Activated naive CD8-positive, alpha-beta T cell treated with anti-CD3 and anti-CD28 coated beads for 36 hours (primary cell): ENCODE measurements at places on chromosomes 3 and 15.

GRCh38 chr3:111616417-111617105 is 21.4 kb upstream of the ZBED2 start:
- peaks cover 63% of the 10 kb centered on the region for H3K36me3 ChIP-seq
- DNase-seq: peak; percentile 63
- peak overlapping the region; percentile 98 for H3K27ac ChIP-seq
- peaks cover 85% of the 10 kb centered on the region for H3K4me1 ChIP-seq

GRCh38 chr3:49771340-49771938 is 14.9 kb downstream of the IP6K1 start:
- no peaks in the 10 kb centered on the region for H3K27me3 ChIP-seq
- H3K27ac ChIP-seq: no peak overlapping the region
- peaks cover 25% of the 10 kb centered on the region for H3K4me1 ChIP-seq

DNA sequence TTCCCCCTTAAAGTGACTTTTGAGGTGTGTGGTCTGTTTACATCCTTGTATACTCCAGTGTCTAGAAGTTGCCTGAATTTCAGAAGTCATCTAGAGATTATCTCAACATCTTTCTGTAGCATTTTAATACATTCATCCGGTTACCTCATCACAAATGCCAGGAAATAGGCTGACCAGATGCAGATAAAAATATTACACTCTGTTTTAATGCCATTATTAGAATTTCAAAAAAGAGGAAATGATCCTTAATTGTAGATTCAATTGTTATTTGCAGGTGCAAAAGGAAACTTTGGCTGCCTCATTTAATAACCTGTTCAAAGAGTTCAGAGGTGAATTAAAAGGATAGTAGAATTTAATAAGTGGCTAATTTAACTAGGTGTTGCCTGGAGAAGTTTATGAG is 290.9 kb downstream of the C3orf38 start:
- no peaks in the 10 kb centered on the region for H3K4me1 ChIP-seq
- no peaks in the 10 kb centered on the region for H3K36me3 ChIP-seq
- no peak overlapping the region for H3K27ac ChIP-seq
- H3K27me3 ChIP-seq: no peaks in the 10 kb centered on the region
- no peak overlapping the region for H3K4me3 ChIP-seq

DNA sequence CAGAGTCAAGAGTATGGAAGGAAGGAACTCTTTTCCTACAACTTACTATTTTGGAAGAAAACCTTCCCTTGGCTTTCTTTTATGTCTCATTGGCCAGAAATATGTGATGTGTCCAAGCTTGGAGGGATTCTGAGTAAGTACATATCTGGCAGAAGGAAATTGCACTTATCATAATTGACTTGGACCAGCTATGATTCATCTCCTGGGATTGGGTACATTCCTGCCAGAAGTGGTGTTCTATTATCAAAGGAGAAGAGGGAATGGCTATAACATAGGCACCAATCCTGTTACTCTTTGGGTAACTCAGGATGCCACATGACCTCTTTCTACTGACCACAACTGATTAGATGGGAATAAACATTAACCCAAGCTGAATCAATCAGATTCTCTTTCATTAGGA is 13.5 kb upstream of the DAZL start:
- no peak overlapping the region for H3K27ac ChIP-seq
- H3K36me3 ChIP-seq: peaks cover 4% of the 10 kb centered on the region
- H3K27me3 ChIP-seq: no peaks in the 10 kb centered on the region
- DNase-seq: no peak
- no peaks in the 10 kb centered on the region for H3K4me1 ChIP-seq

GRCh38 chr3:174287705-174288104 is 571.4 kb upstream of the NAALADL2 start:
- no peak for DNase-seq
- H3K4me1 ChIP-seq: no peaks in the 10 kb centered on the region
- no peaks in the 10 kb centered on the region for H3K27me3 ChIP-seq
- H3K36me3 ChIP-seq: no peaks in the 10 kb centered on the region
- H3K4me3 ChIP-seq: no peak overlapping the region

DNA sequence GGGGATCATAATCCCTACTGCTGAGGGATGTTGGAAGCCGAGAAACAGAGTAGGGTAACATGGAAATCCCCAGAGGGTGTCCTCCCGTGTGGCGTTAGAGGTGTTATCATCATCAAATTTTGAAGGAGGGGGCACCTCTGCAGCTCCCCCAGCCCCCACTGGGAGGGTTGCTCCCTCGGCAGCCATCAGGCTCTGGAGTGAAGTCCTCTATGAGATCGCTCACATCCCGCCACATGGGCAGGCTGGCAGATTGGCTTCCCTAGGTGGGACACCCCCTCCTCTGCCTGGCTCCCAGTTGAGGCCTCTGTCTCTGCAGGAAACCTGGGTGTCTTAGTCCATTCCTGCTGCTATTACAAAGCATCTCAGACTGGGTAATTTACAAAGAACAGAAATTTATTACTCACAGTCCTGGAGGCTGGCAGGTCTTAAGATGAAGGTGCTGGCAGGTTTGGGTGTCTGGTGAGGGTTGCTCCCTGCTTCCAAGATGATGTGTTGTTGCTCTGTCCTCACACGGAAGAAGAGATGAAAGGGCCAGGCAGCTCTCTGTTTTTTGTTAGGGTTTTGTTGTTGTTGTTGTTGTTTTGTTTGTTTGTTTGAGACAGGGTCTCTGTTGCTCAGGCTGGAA is 120.5 kb downstream of the NUP210 start:
- no peaks in the 10 kb centered on the region for H3K36me3 ChIP-seq
- no peak for DNase-seq
- H3K4me1 ChIP-seq: peaks cover 6% of the 10 kb centered on the region

DNA sequence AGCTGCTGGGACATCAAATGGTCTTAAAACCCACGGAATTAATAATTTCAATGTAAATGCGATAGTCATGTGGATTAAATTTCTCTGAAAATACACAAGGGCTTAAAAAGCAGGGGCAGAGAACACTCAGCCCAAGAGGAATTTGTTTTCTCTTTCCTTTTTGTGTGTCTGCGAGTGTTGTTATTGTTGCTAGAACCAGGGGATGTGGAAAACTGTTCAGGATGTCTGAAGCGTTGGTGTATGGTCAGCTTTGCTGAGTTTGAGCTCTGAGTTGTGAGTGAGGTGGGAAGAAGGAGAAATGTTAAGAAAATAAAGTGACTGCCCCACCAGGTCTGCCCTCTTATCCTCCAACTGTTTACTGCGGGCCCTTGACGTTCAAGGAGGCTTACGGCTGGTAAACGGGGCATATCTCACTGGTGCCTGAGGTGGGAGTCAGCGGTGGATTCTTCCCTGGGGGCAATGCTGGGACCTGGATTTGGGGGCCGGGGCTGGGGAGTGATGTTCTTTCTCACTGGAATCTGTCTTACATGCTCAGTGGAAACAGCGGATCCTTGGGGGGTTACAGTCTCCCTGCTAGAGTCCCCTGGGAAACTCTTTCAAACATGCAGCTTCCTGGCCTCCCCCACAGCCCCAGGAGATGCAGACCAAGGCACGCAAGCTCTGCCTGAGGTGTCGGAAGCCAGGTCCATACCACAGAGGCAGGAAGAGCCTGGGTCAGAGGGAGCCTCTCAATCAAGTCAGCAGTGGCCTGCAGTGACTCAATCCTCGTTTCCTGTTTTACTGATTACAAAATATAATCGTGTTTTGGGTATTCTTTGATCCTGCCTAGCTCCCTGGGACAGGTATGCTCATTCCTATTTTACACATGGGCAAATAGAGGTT is 41.8 kb downstream of the ITGA11 start:
- H3K27ac ChIP-seq: no peak overlapping the region
- H3K4me3 ChIP-seq: no peak overlapping the region
- H3K36me3 ChIP-seq: no peaks in the 10 kb centered on the region
- peak; percentile 7 for DNase-seq
- no peaks in the 10 kb centered on the region for H3K4me1 ChIP-seq

- H3K4me3 ChIP-seq: no peak overlapping the region
- no peaks in the 10 kb centered on the region for H3K36me3 ChIP-seq
Measured at GRCh38 chr3:57116501-57116900, 48.7 kb downstream of the IL17RD start.

DNA sequence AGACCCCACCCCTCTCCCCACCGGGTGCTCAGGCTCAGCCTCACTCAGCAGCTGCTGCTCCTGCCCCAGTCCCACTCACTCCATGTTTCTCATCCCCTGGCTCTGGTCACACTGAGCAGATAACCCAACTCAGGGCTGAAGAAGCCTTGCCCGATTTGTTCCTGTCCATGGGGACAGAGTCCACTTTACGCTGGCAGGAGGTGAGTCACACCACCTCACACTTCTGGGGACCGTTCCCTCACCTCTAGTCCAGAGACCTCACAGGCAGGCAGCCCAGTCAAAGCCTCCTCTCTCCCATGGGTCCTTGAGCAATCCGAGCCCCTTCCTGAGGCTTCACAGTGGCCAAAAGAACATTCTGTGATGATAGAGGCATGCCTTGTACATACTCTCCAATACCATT is 1.4 kb downstream of the CIDEC start:
- no peak overlapping the region for H3K27ac ChIP-seq
- H3K27me3 ChIP-seq: no peaks in the 10 kb centered on the region
- no peak for DNase-seq
- H3K36me3 ChIP-seq: no peaks in the 10 kb centered on the region
- H3K4me1 ChIP-seq: no peaks in the 10 kb centered on the region
- H3K4me3 ChIP-seq: no peak overlapping the region

DNA sequence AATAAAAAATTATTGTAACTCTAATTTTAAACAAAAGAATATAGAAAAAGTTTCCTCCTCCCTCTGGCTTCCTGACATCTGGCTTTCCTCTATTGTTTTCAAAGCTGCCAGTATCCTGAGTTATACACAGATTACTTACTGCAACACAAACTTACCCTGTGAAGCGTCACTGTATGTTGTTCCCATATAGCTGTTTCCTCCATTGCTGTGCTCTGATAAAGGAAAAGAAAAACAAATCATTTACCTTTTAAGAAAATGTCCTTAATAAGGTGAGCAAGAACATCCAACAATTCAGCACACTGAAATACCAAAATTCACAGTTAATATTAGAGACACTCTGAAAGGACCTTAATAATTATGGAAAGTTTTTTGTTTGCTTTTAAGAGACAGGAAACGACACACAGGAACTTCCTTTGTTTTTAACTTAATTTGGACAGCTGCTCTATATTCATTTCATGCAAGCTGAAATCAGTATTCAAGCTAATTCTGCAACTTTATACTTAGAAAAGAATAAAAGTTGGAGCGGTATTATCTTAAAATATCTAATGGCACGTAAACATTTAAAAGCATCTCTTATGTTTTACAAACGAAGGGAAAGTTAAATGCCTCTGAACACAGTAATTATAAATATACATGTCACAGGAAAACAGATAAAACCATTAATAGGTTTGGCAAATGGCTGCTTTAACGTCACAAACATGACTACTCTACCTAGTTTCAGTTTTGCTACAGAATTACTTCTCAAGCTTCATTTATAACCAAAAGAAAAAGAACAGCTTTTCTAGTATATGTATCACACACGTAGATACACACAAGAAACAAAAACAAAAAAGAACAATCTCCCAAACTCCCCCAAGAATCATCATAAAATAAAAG is 21.5 kb downstream of the TJP1 start:
- no peaks in the 10 kb centered on the region for H3K4me1 ChIP-seq
- no peak overlapping the region for H3K4me3 ChIP-seq
- H3K27ac ChIP-seq: no peak overlapping the region
- H3K27me3 ChIP-seq: peaks cover 81% of the 10 kb centered on the region
- DNase-seq: no peak

DNA sequence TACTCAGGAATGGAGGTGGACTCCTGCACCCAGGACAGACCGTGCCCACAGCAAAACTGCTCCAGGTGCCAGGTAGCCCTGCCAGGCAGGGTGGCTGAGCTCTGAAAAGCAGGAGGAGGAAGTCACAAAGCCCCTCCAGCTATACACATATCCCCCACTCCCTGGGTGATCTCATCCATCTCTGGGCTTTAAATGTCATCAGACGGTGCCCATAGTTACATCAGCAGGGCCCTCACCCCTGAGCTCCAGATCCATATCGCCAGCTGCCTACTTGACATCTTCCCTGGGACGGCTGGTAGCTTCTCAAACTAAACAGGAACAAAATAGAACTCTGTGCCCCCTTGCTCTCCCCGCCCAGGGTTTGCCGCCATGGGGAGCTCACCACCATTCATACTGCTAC is 87.7 kb downstream of the MEGF11 start:
- H3K4me1 ChIP-seq: no peaks in the 10 kb centered on the region
- no peak overlapping the region for H3K27ac ChIP-seq
- no peak for DNase-seq

GRCh38 chr3:107670986-107671385 is 148.2 kb downstream of the BBX start:
- H3K27ac ChIP-seq: no peak overlapping the region
- no peaks in the 10 kb centered on the region for H3K36me3 ChIP-seq
- H3K4me3 ChIP-seq: no peak overlapping the region
- peaks cover 32% of the 10 kb centered on the region for H3K4me1 ChIP-seq
- H3K27me3 ChIP-seq: no peaks in the 10 kb centered on the region

GRCh38 chr15:92687195-92687602 is 31.6 kb upstream of the FAM174B start:
- no peak overlapping the region for H3K27ac ChIP-seq
- no peak for DNase-seq
- H3K4me3 ChIP-seq: no peak overlapping the region
- no peaks in the 10 kb centered on the region for H3K27me3 ChIP-seq

DNA sequence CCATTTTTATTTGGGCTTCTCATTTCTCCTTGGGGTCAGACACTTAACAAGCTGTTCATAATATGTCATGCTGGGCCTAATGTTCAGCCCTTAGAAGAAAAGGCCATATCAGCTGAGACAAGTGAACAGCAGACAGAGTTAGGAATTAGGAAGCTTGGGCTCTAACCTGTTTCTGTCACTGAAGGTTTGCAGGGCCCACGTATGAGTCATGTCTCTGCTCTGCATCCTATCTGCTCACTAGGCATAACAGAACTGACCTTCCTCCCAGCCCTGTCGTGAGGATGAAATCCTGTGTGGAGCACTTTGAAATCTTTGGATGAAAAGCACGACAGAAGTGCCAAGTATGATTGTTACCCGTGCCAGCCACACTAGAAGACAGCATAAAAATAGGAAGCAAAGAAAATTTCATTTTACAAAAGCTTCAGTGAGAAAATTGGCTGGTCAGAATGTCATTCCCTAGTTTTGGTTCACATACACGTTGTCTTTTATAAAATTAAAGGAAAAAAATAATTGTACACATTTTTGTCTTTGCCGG is 26.5 kb upstream of the CD47 start:
- H3K4me3 ChIP-seq: no peak overlapping the region
- DNase-seq: no peak
- no peaks in the 10 kb centered on the region for H3K36me3 ChIP-seq
- H3K4me1 ChIP-seq: peaks cover 28% of the 10 kb centered on the region
- no peaks in the 10 kb centered on the region for H3K27me3 ChIP-seq
- H3K27ac ChIP-seq: no peak overlapping the region

- H3K4me1 ChIP-seq: peaks cover 8% of the 10 kb centered on the region
- peaks cover 36% of the 10 kb centered on the region for H3K27me3 ChIP-seq
- peak overlapping the region; percentile 80 for H3K4me3 ChIP-seq
- H3K27ac ChIP-seq: no peak overlapping the region
Measured at GRCh38 chr3:129605203-129605921, 1.1 kb downstream of the PLXND1 start.

GRCh38 chr3:136731274-136731884 is 20.8 kb downstream of the STAG1 start:
- peaks cover 58% of the 10 kb centered on the region for H3K4me1 ChIP-seq
- no peak overlapping the region for H3K4me3 ChIP-seq
- H3K27me3 ChIP-seq: no peaks in the 10 kb centered on the region
- no peak overlapping the region for H3K27ac ChIP-seq
- peaks cover 6% of the 10 kb centered on the region for H3K36me3 ChIP-seq
- no peak for DNase-seq
